ENCODE measurements at places on chromosomes 7 and 10.

DNA sequence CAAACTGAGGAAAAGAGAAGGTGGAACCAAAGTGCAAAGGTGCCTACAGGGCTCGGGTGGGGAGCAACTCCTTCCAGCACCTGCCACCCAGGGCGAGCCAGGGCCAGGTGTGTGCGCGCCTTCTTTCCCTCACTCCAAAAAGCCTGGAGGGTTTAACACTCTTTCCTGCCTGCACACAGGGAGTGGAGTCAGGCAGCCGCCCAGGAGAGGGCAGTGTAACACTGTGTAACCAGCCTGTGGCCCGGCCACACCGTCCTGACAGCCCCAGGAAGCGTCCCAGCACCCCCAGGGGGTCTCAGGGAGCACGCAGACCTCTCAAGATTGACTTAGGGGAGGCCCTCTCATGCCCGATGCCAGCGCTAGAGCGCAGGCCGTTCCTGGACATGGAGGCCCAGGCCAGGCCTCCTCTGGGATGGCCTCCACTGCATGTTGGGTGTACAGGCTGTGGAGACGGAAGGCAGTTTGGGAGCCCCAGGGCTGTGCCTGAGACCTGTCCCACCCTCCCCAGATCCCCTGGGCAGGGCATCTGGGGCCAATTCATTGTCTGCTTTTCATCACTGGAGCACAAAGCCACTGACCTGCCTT is 13.4 kb downstream of the BRI3 start:
- peak; percentile 67 for DNase-seq

DNA sequence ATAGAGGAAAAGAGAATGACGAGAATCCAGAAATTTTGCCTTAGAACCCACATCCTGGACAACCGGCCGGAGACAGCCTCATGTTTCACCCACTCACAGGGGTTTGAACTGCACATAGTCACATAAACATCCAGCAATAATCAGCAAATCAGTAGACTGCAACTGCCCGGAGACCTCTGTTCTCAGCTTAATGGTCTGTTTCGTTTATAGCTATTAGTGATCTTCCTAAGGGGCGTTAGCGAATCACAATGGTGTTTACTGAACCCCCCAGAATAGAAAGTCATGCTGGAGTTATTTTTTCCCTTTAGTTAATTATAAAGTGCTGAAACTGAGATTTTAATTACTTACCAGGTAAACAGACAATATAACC is 98.4 kb downstream of the SFMBT2 start:
- no peak for DNase-seq

DNA sequence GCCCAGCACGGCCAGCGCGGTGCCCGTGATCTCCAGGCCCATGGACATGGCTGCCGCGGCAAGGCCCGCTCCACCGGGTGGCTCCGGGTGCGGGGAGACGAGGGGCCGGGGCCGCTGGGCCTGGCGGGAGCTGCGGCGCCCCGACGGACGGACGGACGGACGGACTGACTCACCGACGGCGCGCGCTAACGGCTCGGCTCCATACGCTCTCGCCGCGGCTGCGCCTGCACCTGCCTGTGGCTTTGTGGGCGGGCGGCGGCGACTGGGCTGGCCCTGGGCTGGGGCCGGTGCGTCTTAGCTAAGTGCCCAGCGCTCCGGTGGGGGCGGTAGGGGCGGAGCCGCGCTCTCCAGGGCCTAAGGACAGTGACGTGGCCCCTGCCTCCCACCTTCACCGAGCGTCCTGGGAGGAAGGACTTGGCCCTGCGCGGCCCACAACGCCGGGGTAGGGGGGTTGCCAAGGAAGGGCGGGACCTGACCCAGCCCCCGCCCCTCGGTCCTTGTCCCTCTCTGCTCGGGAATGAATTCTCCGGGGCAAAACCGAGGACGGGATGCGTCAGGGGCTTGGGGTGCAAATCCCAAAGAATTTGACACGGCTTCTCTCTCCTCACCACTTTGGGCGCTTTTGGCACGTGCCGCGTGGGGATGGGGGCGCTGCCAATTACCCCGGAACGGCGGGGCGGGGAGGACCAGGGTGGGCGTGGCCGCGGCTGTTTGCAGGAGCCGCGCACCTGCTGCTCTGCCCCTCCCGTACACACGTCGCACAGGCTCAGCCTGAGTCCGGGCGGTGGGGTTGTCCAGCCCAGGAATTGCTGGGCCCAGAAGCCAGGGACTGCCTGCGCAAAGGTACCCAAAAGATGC is at the start of gene CLDN3:
CLDN3 (minus strand) TSS at position 269 of the 858 bp plus-strand sequence; CDS start at position 48, 221 bp downstream.
- DNase-seq, result peak; percentile 55

- DNase-seq, result peak; percentile 9
These were observed 13.9 kb downstream of the OSBPL3 start for GRCh38 chr7:24965831-24966708.

GRCh38 chr10:103951942-103952341 is 15.0 kb upstream of the SLK start:
- DNase-seq, result no peak

- DNase-seq, result no peak
These were observed 1.7 kb downstream of the VPS37D start for GRCh38 chr7:73669288-73669701.

DNA sequence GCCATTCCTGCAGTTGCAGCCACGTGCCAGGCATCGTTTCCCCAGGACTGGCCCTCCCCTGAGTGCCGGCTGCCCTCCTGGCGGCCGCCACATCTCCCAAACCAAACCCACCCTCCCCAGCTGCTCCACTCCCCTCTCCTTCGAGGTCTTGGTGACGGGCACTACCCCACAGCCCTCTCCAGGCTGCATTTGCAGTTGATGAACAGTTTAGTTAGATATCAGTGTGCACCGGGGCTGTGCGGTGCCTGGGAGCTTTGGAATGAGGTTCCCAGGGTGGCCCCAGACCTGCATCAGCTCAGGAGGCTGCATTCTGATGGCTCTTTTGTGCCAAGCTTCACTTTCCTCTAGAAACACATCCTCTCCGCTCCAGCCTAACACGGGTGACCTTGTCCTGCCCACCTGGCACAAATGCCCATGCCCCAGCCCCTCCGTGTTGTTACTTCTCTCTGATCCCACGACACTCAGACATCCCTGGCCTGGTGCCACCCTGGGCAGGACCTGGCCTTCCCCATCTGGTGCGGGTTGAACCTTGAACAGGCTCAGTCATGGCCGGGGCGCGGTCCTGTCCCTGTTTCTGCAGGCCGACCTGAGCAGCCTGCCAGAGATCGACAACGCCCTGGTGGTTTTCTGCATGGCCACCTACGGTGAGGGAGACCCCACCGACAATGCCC is 14.5 kb downstream of the TMEM120A start:
- DNase-seq, result no peak

DNA sequence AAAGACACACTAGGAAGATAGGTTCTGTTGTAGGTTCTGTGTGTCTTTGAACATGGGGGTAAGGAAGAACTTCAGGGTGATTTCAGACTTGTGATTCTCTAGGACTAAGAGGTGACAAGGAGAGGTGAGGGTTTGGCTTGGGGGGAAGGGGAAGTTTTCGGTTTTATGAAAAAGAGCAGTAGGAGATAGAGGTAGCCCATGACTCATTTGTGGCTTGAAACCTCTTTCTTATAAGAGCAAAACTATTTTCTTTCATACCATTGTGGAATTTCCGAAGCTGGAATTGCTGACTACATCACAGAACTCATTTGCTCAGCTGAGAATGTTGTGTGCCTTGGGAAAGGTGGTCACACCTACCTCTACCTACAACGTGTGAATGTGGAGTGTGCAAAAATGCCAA is 39.6 kb upstream of the IKZF1 start:
- DNase-seq, result no peak

- no peak for DNase-seq
These were observed 248.7 kb downstream of the ARHGAP12 start for GRCh38 chr10:31679936-31680335.

- no peak for DNase-seq
These were observed 7.9 kb downstream of the KNDC1 start for GRCh38 chr10:133167693-133168616.

- no peak for DNase-seq
These were observed 34.5 kb downstream of the COL1A2 start for GRCh38 chr7:94429153-94429552.

DNA sequence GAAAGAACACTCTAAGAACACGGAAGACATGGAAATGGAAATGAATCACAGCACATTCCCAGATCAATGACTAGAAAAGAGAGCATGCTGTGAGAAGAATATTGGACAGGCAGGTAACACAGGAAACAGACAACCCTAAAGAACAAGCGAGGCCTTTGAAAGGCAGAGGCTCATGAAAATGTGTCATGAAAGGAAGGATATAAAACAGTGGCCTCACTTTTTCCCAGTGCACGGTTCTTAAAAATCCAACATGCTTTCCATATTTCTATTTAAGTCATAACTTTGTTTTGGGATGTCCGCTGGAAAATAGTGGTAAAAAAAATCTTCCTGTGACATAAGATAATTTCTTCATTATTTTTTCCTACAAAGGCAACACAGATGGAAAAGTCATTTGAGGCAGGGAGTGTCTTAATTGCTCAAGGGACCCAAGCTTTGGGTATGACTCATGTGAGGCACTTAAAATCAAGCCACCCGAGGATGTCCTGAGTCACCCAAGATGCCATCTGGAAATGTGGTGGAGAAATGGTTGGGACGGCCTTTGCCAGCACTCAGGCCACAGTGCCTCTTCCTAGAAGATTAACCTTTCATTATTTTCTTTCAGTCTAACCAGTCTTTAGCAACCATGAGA is 17.0 kb downstream of the ITIH5 start:
- no peak for DNase-seq

DNA sequence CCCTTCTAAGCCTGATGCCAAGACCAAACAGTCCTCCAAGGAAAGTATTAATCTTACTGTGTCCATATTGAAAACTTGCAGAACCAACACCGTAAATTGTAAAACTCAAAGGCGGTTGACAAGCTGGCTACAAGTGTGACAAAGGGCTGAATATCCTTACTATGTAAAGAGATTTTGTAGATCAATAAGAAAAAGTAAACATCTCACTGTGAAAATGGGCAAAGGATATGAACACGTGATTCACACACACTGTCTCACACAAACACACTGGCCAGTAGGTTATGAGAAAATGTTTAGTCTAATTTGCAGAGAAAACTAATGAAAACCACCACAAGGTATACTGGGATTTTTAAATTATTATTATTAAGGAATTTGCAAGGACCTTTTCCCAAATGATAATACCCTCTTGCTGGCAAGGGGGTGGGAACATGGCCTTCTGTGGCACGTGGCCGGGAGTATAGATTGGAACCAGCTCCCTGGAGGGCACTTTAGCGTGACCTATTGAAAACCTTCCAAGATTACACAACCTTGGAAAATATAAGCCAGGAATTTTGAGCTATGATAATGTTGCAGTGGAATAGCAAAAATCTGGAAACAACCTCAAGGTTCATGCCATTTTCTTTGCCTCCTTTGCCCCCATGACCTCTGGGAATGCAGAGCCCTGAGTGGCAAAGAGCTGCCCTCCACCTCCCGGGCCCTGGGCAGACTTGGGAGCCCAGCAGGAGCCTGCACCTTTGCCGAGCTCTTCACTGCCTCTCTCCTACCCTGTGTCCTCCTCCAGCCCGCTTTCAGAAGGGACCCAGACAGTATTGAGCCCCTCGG is 26.2 kb upstream of the SLC29A3 start:
- DNase-seq, result no peak

GRCh38 chr7:1426474-1426873 is 32.8 kb downstream of the MICALL2 start:
- DNase-seq, result no peak

- no peak for DNase-seq
These were observed 24.1 kb upstream of the R3HCC1L start for GRCh38 chr10:98110356-98110755.

- peak; percentile 80 for DNase-seq
These were observed 32.6 kb downstream of the GRID1 start for GRCh38 chr10:86333826-86334487.

- no peak for DNase-seq
These were observed 118.0 kb downstream of the RAB11FIP2 start for GRCh38 chr10:117928741-117929140.

DNA sequence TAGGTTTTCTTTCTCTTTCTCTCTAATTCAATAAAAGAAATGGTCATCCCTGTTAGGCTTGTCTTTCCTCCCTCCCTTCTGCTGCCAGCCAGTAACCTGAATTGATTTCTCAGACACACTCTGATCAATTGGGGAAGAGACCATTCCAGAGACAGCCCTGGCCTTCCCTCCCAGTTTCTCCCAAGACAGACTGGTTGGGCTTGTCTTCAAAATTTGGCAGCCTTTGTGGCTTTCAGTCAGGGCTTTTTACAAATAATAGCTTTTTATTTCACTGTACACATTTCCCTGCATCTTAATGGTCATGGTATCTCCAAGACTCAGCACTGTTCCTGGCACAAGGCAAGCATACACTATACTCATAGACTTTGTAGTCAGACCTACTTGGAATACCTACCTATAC is 33.9 kb downstream of the BCAP29 start:
- no peak for DNase-seq

DNA sequence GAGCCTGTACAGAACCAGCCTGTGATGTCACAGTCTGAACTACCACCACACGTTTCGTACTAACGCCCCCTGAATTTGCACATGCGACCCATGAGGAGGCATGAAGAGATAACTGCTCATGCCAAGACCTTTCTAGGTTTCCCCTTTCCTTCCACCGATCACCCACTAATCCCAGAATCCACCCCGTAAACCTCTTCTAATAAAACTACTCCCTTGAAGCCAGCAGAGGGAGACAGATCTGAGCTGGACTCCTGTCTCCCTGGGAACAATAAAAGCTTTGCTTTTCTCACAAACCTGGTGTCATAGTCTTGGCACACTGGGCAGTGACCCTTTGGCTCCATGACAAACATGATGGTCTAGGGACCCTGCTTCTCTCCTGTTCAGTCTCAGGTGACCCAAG is 144.5 kb downstream of the FRMD4A start:
- DNase-seq, result peak; percentile 12

GRCh38 chr7:28078036-28078901 is 102.3 kb downstream of the JAZF1 start:
- peak; percentile 54 for DNase-seq

Data from NCI-H2171 treated with DMSO at 0.1 percent for 48 hours (cell line).